Cerebellar nuclear complex (tissue), 1 donor: ENCODE measurements at places on chromosomes 6 and 20.

GRCh38 chr6:168238159-168238909 lies 81.2 kb downstream of the DACT2 start:
- DNase-seq, result no peak

DNA sequence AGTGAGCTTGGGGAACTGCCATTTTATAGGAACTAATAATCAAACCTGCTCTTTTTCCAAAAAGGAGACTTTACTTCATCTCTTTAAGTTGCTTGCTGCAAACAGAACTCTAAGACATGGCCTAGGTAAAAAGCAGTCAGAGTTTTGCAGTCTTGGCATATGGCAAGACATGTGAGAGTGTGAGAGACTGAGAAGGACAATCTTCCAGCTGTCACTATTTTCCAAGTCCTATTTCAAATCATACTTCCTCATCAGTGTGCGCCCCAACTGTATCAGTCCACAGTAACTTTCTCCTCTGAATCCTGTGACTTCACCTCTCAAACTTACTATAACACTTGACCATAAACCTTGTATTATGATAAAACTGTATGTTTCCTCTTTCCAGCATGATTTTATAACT lies 10.4 kb downstream of the CALHM6 start:
- DNase-seq, result no peak

DNA sequence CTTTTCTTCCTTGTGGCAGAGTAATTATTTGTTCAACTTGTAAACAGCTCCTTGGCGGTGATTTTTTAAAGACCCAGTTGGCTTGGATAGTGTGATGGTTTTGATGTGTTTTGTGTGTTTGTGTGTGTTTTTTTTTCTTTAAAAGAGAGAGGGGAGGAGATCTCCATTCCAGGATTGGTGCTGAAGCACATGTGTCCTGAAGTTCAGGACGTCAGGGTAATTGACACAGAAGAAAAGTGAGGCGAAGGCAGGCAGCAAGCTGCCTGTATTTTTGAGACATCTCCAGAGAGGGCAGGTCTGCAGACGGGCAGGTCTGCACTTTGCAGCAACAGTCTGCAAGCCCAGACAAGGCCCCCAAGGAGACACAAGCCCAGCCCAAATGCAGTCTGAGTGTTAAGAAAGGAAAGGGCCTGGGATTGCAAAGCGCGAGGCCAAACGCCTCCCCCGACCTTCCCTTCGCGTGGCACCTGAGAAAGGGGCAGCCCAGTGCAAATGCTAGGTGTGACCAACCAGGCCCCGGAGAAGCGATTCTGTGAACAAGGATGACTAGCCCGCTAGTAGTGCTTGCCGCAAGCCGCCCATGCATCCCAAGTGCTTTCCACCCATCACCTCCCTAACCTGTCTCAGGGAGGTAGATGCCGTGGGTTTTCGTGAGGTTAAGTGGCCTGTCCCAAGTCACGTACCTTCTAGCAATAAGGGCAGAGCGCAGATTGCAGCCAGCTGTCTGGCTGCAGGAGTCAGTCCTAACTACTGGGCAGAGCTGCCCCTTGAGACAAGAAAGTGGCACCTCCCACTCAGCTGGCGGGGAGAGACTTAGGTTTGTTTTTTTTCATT lies 230.5 kb downstream of the ZMYND8 start:
- DNase-seq, result no peak

- DNase-seq, result no peak
Observed at GRCh38 chr20:50568549-50568942, 58.4 kb downstream of the PTPN1 start.
